ENCODE measurements at places on chromosomes 1 and 21. TPM values are rescaled to one million over a fixed set of nuclear protein-coding genes. Genes with fewer than 3 reads are reported as not detected.

DNA sequence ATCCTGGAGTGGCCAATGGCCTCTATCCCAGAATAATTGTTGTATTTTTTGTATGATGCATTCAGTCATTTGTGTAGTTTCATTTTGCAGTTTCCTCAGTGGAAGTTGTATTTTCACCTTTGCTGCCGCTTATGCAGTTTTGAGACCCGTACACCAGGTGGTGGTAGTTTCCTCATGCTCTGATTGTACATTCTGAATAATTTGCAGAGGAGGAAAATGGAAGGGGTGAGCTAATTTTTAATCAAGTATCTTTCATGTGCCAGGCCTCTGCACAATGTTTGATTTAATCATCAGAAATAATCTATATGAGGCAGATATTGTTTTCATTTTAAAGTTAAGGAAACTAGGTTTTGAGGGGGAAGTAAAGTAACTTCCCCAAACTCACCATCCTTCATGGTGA, 29.5 kb downstream of the HLX start:
- DNase-seq: no peak
- H3K4me1 ChIP-seq: no peaks in the 10 kb centered on the region
- H3K4me3 ChIP-seq: no peak overlapping the region
- H3K27ac ChIP-seq: no peak overlapping the region
- H3K36me3 ChIP-seq: no peaks in the 10 kb centered on the region

GRCh38 chr21:38036016-38036415, 119.8 kb upstream of the KCNJ6 start:
- no peak for DNase-seq
- no peaks in the 10 kb centered on the region for H3K36me3 ChIP-seq
- no peak overlapping the region for H3K27ac ChIP-seq
- no peaks in the 10 kb centered on the region for H3K27me3 ChIP-seq
- no peaks in the 10 kb centered on the region for H3K4me1 ChIP-seq

DNA sequence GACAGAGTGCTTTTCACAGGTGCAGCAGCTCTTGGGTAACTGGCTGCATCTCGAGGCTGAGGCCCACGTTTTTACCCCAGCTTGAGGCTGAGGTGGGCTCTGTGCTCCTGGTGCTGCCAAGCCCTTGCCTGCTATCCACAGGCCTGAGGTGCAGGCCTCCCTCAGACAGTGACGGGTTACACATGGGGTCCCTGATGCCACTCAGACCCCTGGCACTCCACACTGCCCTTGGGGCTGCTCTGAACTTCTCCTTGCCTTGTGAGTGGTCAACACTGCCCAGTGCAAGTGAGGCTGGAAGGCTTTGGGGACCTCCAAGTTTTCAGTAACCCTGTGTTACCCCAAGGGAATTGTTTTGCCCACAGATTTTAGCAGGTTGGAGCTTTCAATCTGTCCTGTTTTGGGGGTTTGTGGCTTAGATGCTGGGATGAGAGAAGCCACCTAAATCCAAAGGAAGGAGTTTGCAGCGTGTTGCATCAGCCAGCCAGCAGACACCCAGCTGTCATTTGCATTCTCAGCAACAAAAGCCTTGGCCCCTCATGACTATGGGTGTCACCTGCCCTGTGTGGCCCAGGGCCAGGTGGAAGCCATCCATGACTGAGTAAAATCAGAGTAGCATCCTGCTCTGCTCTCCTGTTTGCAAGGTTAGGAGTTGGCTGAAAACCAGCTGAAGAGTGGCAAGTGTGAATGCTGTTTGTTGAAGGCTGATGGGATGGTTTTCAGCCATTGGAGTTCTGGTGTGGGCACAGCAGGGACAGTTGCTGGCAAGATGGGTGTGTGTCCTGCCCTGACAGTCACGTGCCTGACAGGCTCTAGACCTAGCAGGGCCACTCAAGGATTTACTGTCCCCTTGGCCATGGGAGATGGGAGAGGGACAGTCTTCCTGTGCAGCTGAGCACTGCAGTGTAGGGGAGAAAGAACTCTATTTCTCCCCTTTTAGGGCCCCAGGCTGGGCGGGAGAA, 3.2 kb downstream of the RNF187 start:
- H3K36me3 ChIP-seq: peaks cover 46% of the 10 kb centered on the region
- no peak overlapping the region for H3K4me3 ChIP-seq
- no peak for DNase-seq
- H3K27me3 ChIP-seq: no peaks in the 10 kb centered on the region

Gene SNRPE
- total RNA-seq: 327 TPM

Gene NOS1AP
- 8.1 TPM for total RNA-seq

DNA sequence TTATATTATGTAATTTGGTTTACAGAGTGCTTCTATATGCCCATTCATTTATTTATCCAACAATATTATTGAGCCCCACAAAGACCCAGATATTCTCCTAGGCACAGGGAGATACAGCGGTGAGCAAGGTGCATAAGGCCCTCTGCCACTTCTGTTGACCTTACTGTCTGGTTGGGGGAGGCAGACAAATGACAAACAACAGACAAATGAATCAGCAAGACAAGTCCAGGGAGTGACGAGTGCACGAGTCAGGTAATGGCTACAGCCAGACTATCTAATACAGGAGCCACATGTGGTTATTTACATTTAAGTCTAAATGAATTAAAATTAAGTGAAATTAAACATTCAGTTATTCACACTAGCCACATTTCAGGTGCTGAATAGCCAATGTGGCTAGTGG, 22.0 kb upstream of the BCAR3 start:
- no peak overlapping the region for H3K27ac ChIP-seq
- no peak overlapping the region for H3K4me3 ChIP-seq
- peaks cover 7% of the 10 kb centered on the region for H3K4me1 ChIP-seq
- DNase-seq: no peak
- no peaks in the 10 kb centered on the region for H3K36me3 ChIP-seq

- H3K4me1 ChIP-seq: no peaks in the 10 kb centered on the region
- H3K27me3 ChIP-seq: no peaks in the 10 kb centered on the region
- no peak overlapping the region for H3K4me3 ChIP-seq
- H3K36me3 ChIP-seq: no peaks in the 10 kb centered on the region
- DNase-seq: no peak
Measured at GRCh38 chr1:228145463-228146416, 4.0 kb upstream of the GJC2 start.

DNA sequence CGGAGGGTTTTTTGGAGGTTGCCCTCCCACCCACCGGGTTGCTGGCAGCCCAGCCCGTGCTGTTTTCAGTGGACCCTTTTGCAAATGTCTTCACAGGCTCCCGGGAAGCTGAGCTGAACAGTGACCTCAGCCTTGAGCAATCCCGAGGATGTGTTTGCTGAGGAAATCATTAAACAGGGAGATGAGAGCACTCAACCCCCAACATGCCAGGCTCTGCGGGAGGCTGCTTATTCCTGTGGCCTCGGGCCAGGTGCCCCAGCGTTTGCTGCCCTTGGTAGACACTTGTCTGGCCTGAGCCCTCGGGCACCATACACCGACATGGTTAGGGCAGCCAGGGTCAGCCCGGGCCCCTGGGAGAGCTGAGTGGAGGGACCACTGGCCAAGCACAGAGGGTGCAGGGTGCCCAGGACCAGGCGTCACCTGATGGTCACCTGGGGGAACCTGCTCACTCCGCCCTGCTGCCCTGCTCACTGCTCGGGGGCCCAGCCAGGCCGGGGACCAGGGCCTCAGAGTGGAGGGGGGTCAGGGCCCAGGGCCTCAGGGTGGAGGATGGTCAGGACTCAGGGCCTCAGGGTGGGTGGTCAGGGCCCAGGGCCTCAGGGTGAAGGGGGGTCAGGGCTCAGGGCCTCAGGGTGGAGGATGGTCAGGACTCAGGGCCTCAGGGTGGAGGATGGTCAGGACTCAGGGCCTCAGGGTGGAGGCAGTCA, 42.5 kb upstream of the POFUT2 start:
- H3K36me3 ChIP-seq: no peaks in the 10 kb centered on the region
- no peak overlapping the region for H3K27ac ChIP-seq
- peak; percentile 47 for DNase-seq
- no peak overlapping the region for H3K4me3 ChIP-seq
- peaks cover 2% of the 10 kb centered on the region for H3K4me1 ChIP-seq
- H3K27me3 ChIP-seq: no peaks in the 10 kb centered on the region

Gene THEMIS2
- 18.7 TPM for total RNA-seq

Gene PYHIN1
- not detected for total RNA-seq

Gene SYPL2
- 2.5 TPM for total RNA-seq

GRCh38 chr1:53362851-53363642, 35.2 kb upstream of the LRP8 start:
- no peak overlapping the region for H3K4me3 ChIP-seq
- no peaks in the 10 kb centered on the region for H3K36me3 ChIP-seq
- peak; percentile 63 for DNase-seq

DNA sequence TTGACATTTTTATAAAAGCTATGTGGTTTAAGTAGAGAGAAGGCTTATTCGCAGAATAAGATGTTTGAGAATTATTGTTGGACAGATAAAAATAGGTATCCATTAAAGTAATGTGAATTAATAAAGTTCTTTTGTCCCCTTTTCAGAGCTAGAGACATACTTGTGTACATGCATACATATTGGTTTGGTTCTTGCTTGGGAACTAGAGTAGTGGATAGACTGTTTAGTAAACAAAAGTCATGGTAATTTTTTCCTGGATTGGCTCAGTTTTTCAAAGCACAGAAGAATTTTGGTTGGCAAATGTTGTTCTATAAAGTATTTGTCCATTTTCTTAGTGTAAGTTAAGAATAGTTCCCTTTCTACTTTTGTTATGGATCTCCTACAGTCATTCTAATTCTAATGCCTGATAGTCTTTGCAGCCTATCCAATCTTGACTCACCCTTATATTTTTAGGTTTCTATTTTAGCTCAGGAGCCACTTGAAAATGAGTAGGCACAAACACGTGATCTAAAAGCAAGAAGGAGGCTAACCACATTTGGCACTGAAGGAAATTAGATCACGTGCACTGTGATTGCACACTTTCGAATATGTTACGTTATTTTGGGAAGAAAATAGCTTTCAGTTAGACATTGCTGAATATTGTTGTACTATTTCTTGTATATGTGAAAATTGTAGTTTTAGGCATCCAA, 47.0 kb downstream of the RABGAP1L start:
- no peak for DNase-seq
- peaks cover 9% of the 10 kb centered on the region for H3K36me3 ChIP-seq
- H3K27me3 ChIP-seq: no peaks in the 10 kb centered on the region

DNA sequence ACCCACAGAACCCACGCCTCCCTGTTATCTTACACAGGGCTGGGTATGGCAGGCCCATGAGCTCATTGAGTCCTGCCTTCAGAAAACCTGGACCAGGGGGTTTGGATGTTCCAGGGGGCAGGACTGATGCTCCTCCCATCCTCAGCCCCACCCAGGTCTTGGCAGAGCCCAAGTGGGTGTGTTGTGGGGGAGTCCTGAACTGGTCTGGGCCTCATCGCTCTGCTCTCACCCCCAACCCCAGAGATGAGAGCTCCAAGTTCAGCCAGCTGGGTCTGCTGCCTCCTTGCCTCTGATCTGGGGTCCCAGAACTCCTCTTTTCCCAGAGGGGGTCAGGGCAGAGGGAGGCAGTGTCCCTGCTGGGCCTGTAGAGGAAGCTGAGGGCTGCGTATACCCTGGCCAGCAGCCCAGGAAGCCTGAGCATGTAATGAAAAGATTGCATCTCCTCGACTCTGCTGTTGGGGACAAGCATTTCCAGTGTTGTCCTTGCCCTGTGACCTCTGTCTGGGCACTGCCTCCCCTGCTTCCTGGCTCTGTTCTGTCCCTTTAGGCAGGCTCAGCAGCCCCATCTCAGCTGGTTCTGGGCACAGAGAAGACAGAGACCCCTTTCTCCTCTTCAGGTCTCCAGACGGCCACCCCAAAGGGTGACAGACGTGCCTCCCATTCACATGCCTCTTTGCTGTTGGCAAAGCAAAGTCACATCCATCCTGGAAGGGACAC, 54.7 kb upstream of the EPS8L3 start:
- H3K36me3 ChIP-seq: peaks cover 3% of the 10 kb centered on the region
- DNase-seq: peak; percentile 17
- H3K4me1 ChIP-seq: no peaks in the 10 kb centered on the region
- no peak overlapping the region for H3K27ac ChIP-seq
- H3K27me3 ChIP-seq: no peaks in the 10 kb centered on the region
- no peak overlapping the region for H3K4me3 ChIP-seq

Gene PHF13
- 55.8 TPM for total RNA-seq

Gene SRGAP2C
- total RNA-seq: 17.0 TPM

DNA sequence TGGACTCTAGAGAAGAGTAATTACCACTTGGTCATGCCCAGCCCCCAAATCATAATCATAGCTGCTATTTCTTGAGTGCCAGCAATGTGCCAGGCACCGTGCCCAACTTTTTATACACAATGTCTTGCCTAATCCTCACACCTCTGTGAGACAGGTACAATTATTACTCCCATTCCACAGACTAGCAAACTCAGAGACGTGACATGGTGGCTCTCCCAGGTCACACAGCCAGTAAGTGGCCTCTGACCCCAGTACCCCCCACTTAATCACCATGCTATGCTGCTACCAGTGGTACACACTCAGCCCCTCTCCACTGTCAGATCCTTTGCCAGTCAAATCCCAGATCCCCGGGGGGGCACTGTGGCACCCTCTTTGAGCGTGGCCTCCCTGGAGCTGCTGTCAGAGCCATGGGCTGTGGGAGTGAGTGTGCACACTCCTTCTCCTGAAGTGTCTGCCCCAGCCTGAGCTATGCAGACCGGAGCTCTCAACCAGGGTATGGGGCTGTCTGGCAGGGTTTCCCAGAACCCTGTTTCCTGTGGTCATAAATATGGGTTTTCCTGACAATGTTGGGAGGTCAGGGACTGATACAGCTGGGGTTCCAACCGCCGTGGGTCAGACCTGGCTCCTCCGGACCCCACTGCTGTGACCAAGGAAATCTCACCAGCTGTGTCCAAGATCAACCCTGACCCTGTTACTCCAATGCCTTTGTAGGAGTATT, 51.8 kb downstream of the LACTBL1 start:
- no peaks in the 10 kb centered on the region for H3K4me1 ChIP-seq
- no peak for DNase-seq
- no peak overlapping the region for H3K27ac ChIP-seq
- H3K27me3 ChIP-seq: no peaks in the 10 kb centered on the region
- no peaks in the 10 kb centered on the region for H3K36me3 ChIP-seq

Gene PAQR7
- total RNA-seq: 6.3 TPM

DNA sequence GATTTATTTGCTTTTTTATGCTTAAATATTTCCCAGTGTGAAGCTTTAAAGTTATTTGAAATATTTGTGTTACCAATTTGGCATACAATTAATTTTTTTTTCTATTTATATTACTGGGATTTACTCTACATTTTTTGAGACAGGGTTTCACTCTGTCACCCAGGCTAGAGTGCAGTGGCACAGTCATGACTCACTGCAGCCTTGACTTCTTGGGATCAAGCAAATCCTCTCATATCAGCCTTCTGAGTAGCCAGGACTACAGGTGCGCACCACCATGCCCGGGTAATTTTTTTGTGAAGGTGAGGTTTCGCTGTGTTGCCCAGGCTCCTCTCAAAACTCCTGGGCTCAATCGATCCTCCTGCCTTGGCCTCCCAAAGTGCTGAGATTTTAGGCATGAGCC, 39.5 kb downstream of the BACH1 start:
- H3K27ac ChIP-seq: no peak overlapping the region
- no peak overlapping the region for H3K4me3 ChIP-seq
- H3K36me3 ChIP-seq: peaks cover 3% of the 10 kb centered on the region
- H3K4me1 ChIP-seq: no peaks in the 10 kb centered on the region
